ENCODE measurements at places on chromosomes 5 and 9.

GRCh38 chr5:128262911-128263310 lies 179.3 kb downstream of the SLC12A2 start:
- DNase-seq = no peak

DNA sequence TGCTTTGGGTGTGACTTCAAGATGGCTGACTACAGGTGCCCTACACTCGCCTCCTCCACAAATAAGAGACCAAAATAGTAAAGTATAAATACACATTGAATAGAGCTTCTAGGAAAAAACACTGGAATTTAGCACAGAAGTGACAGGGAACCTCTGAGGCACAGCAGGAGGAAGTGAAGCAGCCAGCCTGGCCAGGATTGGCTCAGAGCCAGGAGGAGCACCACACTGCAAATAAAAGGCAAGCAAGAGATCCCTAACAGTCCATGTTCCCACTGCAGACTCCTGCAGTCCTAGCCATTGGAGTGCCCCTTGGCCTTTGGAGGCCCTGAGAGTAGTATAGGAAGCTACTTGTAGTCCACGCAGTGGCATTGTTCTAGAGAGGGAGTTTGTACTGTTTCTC lies 186.7 kb upstream of the TLX3 start:
- no peak for DNase-seq

DNA sequence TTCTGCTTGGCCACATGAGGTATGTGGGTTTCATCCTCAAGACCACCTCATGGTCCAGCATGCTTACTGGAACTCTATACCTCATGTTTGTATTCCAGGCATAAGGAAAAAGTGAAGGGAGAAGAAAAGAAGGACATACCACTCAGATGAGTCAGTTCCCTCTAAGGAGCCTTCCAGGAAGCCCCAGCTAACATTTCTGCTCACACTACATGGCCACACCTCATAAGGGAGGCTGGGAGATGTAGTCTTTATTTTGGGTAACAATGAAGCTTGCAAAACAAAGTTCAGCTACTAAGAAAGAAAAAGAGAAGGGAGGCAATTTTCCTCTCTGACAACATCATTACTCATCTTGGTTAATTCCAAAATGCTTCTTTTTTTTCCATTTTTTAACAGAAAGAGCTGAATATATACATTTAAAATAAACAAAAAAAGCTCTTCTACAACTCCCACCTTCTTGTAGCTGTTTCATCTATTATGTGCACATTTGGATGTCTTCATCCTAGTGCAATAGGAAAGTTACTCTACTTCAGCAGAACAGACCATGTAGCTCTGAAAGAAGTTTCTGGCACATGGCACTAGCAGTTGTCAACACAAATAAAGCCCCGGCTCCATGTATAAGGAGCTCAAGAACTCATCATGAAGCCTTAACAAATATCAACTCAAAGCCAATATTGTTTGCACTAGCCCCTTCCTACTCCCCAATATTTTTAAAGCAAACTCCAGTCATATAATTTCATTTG lies 123.6 kb upstream of the CCDC112 start:
- DNase-seq = no peak

GRCh38 chr5:125912028-125912427 lies 511.2 kb upstream of the GRAMD2B start:
- no peak for DNase-seq

DNA sequence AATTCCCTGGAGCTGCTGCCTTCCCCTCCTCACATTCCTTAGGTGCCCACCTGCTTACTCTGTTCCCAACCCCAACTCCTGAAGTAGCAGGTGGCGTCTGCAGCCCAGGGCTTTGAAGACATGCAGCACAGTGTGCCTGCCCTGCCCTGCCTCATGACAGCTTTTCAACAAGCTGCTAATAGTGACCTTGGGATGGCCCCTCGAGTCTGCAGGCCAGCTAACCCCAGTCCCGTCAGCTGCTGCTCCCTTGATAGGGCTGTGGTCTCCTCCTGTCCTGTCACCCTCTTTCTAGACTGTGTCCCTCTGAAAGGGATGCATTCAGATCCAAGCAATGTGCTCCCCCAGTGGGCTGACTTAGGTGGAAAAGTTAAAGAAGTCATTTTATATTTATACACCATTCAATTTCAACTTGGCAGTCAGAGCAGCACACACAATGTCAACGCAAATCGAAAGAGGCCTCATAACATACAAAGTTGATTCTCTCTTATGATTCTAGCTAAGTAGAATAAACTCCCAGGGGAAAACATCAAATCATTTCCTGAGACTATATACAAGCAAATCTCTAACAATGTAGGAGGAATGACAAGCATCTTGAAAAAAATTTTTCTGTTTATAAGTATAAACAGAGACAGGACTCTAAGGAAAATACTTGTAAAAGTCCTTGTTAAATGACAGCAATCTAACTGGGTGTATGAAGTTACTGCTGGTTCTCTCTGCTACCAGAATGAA lies 37.9 kb downstream of the ADRB2 start:
- no peak for DNase-seq

DNA sequence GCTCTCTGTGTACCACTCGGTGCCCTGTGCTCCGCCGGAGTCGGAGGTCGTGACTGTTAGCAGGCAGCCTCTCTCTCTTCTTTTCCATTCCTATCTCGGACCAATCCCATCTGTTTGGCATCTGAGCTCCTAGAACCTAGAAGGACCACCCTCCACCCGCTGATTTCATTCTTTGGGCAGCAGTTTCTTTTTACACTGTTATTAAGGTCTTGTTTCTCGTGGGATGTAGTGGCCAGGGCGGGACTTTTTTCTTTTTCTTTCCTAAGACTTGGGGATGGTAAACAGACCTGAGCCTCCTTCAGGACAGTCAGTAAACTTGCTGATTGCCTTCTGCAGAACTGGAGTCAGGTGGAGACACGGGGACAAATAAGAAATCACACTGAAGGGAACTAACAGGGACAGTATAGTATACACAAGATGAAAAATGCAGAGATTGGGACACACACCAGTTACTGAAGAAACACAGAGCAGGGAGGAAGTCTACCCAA lies 500 bp downstream of the URM1 start:
- DNase-seq = no peak

DNA sequence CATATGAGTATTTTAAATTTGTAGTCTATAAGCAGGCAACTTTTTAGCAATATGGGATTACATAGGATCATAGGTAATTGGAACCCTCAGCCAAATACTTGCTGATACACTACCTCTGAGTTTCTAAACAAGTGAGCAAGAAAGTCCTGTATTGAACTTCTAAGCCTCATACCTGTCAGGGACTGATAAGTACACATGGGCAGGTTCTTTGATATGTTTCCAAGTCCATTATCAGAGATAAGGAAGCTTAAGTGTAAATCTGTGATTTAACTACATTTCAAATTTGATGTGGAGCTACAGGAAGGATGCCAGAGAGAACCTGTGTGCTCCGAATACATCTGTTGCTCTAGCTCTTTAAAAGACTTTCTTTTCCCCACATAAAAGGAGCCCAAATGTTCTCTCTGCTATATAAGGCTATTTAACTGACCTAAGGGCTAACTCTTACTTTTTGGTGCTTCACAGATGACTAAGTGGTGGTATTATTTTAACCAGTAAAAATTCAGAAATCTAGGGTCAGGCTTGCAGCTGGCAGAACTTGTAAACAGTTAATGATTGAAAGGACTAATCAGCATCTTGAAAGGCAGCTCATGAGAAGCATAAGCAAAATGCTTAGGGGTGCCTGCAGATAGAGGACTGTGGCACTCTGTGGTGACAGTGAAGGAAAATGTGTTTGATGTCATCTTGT lies 228.6 kb downstream of the NR3C1 start:
- no peak for DNase-seq

GRCh38 chr9:13278368-13279246 lies 885 bp downstream of the MPDZ start:
- peak; percentile 50 for DNase-seq

- DNase-seq = no peak
Measured at GRCh38 chr9:4073371-4073770, 226.5 kb downstream of the GLIS3 start.

DNA sequence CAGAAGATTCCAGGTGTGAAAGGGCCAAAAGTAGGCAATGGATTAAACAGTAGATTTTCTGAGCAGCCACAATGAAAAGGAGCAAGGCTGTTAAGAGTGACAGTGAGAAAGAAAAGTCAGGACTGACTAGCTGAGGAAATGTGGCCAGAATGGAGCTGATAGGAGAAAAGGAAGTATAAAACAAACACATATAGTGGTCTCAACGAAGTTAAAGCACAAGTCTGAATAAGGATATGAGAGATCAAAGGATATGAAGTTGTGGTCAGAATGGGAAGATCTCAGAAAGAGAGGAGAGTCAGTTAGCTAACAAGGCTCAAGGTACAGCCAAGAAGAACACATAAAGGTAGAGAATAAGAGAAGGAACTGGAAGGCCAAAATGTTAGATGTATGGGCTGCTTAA lies 39.9 kb downstream of the FNIP1 start:
- no peak for DNase-seq

DNA sequence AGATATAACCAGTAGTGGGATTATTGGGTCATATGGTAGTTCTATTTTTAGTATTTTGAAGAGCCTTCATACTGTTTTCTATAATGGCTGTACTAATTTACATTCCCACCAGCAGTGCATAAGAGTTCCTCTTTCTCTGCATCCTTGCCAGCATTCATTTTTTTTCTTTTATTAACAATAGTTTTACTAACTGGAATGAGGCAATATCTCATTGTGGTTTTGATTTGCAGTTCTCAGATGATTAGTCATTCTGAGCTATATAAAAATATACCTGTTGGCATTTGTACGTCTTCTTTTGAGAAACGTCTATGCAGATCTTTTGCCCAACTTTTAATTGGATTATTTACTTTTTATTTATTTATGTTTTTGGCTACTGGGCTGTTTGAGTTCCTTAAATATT lies 1579.3 kb upstream of the CDH6 start:
- no peak for DNase-seq

GRCh38 chr5:109060378-109061025 lies 312.8 kb downstream of the FER start:
- DNase-seq = no peak

DNA sequence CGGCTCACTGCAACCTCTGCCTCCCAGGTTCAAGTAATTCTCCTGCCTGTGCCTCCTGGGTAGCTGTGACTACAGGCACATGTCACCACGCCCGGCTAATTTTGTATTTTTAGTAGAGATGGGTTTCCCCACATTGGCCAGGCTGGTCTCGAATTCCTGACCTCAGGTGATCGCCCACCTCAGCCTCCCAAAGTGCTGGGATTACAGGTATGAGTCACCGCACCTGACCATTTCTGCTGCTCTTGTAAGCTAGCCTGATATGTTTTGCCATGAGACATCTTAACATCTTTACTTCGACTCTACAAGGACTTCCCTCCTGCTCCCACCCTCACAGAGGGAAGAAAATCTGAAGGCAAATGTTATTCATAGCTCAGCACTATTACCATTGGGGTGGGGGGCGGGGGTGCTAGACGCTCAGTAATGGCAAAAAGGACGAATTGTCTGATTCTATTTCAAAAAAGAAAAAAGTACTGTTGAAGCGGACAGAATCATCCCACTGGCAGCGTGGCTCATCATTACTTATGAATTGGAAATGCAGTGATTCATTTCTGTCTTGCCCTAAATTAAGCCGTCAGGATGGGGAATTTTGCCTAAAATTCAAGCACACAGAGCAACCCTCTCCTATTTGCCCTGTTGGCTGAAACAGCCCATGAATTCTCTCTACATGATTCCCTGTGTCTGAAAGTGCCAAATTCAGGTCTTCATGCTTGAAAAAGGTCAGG lies 46.4 kb upstream of the WWC1 start:
- no peak for DNase-seq

GRCh38 chr9:137150617-137151457 lies 11.9 kb downstream of the GRIN1 start:
- no peak for DNase-seq

GRCh38 chr9:80789831-80790230 lies 899.5 kb downstream of the TLE1 start:
- DNase-seq = no peak

- no peak for DNase-seq
Measured at GRCh38 chr9:35116539-35116897, 856 bp upstream of the ATOSB start.

DNA sequence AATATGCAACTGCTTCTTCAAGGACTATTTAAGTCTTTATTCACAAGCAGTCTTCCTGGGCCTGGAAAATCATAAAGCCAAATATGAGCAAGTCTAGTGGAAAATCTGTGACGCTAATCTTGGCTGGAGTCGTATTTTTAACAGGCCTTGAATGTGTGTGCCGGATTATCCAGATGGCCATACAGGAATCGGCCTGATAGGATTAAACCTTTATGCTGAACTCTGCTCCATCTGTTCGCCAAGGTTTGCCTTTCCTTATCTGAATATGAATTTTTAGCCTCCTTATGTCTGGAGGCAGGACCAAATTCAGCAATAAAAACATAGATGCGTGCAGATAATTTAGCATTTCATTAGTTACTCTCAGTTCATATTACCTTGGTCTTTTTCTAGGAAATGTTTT lies 294.5 kb downstream of the EBF1 start:
- no peak for DNase-seq

- no peak for DNase-seq
Measured at GRCh38 chr9:134477927-134478326, 151.7 kb downstream of the RXRA start.

DNA sequence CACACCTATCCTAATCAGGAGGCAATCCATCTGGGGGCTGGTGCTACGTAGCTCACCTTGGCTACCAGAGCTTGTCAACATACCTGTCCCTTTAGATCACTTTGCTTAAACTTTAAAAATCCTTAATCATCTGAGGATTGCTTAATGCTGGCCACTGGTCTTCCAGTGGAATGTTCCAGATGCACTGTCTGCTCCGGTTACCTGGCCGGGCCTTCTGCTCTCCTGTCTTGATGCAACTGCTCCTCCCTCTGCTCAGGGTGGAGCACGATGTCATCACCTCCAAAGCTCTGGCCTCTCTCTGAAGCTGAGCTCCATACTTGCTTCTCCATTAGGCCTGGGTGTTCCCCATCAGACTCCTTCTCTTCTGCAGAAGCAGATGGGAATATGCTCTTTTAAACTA lies 106.5 kb upstream of the OTULINL start:
- DNase-seq = no peak
